ENCODE measurements at places on chromosomes 3 and 15.

GRCh38 chr3:194339356-194339755, 11.8 kb downstream of the CPN2 start:
- DNase-seq = no peak

- no peak for DNase-seq
Measured at GRCh38 chr3:41464858-41465257, 265.6 kb downstream of the CTNNB1 start.

DNA sequence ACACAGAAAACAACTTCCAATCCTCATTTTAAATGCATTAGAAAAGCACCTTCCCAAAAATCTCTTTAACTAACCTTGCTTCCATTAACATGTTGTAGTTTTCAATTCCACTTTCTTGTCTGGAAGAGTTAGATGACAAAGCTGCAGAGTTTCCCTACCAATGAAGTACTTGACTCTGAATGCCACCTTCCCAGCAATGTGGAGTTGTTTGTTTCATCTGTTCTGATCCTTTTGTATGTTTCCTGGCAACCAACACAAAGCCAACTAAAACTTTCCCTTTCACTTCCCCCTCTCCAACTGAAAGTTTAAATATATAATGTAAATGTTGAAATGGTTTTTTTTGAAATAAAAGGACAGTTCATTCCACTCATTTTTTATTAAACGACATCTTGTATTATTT, at the start of gene WDR49:
TSS of gene WDR49 (minus strand) at position 183 of the 400 bp plus-strand sequence. CDS start 517 bp downstream, outside the sequence.
- no peak for DNase-seq

GRCh38 chr15:77507143-77507897, 86.6 kb downstream of the HMG20A start:
- DNase-seq = no peak

DNA sequence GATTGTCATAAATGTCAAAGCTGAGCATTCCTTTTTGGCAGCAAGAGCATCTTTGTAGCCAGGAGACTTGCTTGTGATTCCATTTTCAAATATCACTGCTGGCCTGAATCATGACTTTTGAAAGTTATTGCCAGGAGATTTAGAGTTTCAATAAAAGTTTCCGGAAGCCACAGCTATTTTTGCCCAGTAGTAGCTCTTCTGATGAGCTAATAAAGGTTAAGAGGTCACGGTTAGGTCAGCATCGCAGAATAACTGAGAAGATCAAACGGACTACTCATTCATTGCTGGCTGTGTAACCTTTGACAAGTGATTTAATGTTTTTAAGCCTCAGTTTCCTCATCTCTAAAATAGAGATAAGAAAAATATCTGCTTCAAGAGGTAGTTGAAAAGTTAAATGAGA, 105.1 kb upstream of the ETV5 start:
- DNase-seq = no peak

DNA sequence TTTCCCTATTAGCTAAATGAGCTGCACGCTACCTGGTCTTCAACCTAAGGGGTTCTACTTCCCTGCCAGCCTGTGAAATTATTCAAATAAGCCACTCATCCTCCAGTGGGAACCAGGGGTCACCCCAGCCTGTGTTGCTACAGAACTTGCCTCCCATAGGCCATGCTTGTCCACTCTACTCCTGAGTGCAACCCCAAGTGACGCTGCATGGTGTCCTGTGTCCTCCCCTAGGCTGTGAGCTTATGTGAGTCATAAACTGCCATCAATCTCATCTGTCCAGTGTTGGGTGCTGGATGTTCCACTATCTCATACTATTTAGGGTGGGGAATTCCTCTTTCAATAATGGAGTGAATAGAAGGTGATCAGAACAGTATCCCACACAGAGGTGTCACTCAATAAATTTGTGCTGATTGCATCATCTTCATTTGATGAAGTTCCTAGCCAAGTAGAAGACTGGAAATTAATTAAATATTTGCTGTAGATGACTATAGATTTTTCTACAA, 49.8 kb upstream of the SSR3 start:
- DNase-seq = no peak

- no peak for DNase-seq
Measured at GRCh38 chr15:31274496-31275330, 51.9 kb upstream of the KLF13 start.

DNA sequence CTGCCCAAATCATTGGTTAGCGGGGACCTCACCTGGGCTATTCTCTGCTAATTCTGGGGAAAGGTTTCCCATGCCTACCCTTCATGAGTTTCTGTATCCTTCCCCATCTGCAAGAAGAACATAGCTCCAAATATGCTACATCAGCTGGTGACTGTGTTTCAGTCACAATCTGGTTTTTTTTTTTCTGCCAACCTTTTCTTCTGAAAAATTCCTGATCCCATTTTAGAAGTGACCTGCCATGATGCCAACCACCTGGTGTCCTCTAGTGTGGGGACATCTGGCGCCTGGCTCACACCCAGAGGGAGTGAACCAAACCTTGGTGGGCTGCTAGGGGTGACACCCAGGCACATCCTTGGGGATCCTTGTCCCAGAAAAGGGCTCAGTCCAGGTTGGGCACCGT, 76.1 kb downstream of the CHRD start:
- no peak for DNase-seq

GRCh38 chr3:194685065-194685717, 492 bp upstream of the FAM43A start:
- no peak for DNase-seq

- no peak for DNase-seq
Measured at GRCh38 chr3:165466856-165467255, 270.7 kb upstream of the SLITRK3 start.

DNA sequence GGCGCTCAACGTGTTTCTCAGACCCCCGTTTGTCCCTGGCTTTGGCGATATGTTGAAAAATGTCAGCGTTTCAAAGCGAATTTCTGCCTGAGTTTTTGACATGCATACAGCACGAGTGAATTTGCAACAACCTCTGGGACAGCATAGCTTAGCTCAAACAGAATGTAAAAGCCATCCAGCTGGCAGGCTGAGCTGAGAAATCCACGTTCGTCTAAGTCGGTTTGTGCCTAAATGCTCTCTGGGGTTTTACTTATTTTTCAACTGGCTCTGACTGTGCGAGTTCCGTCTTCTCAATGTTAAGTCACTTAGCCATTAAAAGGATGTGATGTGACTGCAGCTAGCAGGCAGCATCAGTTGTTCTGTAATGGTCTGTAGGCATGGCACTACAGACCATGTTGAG, 243.5 kb upstream of the SLCO3A1 start:
- no peak for DNase-seq

DNA sequence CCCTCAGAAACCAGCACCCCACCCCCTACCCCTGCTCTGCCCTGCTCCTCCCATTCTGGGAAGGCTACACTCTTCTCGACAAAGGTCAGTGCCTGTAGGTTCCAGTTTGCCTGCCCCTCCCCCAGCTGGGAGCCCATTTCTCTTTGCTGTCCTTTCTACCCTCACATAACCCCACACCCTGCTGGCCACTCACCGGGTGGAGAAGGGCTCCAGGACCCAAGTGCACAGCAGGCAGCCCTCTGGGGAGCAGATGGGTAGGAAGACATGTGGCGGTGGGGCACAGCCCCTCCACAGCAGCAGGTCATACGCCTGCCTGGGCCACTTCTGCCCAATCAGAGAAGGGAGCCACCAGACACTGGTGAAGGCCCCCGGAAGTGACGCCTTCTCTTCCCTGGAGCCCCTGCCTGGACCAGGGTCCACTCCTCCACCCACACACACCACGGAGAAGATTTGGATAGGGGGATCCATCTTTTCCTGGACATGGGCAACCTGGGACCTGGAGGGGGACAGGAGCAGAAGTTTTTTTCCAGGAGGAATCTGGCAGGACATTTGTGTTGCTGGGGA, at the start of gene THPO:
TSS of gene THPO (minus strand) at position 326 of the 564 bp plus-strand sequence. CDS start 1,948 bp downstream, outside the sequence.
- DNase-seq = no peak

DNA sequence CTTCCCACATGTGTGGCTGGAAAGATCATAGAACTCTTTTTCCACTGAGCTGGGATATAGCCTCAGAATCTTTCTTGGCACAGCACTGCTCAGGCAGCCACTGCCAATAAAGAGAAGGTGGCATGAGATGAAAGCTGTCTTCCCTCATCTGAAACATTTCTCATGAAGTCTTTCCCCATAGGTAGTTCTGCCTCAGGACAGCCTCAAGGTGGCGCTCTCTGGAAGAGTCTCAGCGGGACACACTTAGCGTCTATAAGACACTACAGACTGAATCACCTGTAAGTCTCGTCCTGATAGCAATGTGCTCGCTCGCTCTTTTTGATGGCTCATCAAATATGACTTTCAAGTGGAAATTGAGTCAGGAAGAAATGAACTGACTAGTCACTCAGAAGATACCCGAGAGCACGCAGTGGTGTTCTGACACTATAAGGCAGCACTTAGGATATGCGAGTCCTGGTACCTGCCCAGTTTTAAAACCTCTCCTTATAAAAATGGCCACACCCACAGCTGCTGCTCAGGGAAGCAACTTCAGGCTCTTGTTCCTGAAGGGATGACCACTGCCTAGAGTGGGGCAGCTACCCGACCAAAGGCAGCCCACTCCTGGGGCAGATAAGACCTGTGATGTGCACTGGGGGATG, 269.5 kb downstream of the SUCLG2 start:
- peak; percentile 25 for DNase-seq

DNA sequence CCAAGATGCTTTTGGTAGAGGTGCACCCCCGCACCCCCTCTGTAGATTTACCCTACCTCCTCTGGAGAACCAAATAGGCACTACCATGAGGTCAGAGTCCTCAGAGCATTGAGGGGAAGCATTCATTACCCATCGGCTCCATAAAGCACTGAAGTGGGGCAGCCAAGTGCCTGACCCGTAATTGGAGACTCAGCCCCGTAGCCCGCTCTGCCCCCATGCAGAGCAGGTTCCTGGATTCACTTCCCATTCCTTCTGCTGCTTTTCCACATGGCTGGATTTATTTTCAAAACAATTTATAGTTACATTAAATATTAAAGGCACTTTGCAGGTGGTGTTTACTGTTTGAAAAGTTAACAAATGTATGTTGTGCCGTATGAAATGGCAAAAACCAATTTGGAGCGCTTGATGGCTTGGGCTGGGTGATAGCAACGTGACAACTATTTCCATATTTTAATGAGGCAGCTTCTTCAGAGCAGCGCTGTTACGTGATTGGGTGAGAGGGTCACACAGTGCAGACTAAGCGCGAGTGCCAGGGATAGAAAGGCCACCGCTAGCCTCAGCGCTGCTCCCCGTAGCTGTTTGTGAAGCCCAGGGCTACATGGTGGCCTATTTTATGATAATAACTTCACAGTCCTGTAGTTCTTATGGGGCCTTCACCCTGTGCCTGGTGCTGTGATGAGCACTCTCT, 373.8 kb upstream of the PROK2 start:
- no peak for DNase-seq

GRCh38 chr3:179837374-179837773, 184.5 kb downstream of the USP13 start:
- DNase-seq = no peak

GRCh38 chr15:91862891-91863504, 9.5 kb downstream of the SLCO3A1 start:
- no peak for DNase-seq

- DNase-seq = no peak
Measured at GRCh38 chr3:161149529-161149928, 44.4 kb upstream of the B3GALNT1 start.

- no peak for DNase-seq
Measured at GRCh38 chr3:184474897-184475296, 86.7 kb upstream of the EPHB3 start.

DNA sequence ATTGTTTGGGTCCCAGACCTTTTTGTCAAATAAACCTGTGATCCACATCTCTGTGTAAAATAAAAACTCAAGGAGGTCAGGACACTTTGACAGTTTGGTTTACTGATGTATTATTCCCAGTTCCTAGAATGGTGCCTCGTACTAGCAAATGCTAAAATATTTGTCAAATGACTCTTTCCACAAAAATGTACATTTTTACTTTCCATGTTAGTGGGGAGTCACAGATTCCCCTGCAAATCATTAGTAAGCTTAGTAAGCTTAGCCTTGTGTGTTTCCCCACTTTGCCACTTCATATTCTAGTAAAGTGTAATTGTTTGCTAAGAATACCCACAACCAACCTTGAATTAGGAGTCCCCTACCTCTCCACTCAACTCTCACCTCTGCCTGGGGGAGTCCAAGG, 2.4 kb upstream of the MAGI1 start:
- no peak for DNase-seq

GRCh38 chr15:66850996-66851310, 148.9 kb downstream of the SMAD6 start:
- no peak for DNase-seq

DNA sequence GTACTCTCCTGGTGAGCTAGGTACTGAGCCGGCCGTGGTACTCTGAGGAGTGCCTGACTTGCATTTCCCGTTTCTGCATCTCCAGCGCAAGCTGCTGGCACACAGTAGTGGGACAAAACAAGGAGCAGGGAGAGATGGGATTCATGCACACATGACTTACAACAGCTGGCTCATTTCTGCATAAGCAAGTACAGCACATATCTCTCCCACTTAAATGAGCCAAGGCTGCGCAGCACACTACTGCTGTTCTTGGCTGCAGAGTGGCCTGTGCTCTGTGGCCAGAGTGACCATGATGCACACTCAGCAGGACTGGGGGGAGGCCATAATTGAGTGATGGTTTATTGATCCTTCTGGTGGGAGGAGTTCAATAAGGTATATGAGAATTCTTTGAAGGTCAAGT, 59.2 kb upstream of the ABHD17C start:
- no peak for DNase-seq

DNA sequence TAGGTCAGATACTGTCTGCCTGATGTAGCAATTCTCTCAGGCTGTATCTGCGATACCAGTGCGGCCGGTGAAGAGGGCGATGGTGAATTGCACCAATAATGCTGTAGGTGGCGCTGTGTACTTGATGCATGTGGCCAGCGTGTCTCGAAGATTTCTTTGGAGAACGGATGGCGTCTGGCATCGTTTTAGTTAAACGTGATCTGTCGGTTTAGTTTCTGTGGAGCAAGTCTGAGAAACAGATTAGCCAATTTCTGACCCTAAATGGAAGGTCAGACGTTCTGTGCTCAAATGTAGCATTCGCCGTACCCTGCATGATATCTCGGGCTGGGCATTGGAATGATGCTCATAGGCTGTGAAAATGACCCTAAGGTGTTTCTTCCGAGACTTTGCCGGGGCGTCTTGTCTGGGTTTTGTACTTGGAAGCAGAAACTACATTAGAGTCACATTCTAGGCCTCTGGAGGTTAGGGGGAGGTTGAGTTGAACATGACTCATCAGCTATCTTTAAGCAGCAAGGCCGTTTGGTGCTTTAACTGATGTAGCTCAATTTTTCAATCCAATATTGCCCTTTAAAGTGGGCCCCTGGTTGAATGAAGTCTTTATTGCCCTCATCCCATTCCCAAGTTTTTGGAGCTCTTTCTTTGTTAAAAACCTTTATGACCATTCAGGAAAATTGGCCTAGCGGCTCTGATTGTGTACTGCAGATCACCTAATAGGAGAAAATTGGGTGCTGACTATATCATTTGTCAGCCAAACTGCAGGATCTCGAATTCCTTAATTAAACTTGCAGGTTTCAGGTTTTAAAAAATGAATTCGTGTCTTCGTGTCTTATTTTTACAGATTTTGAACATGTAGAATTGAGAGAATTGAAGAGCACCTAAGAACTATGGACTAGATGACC, 80.0 kb downstream of the SQOR start:
- DNase-seq = no peak

GRCh38 chr3:187136337-187136736, 3.0 kb downstream of the RPL39L start:
- no peak for DNase-seq

Data from GM13977 (cell line).